ENCODE measurements at places on chromosomes 4 and X. TPM values are rescaled to one million over a fixed set of nuclear protein-coding genes. Genes with fewer than 3 reads are reported as not detected.

EDA gene
- total RNA-seq: 11.7 TPM

FRG2 gene
- total RNA-seq: not detected

GLRA3 gene
- total RNA-seq: under 0.01 TPM

PDZD11 gene
- 27.7 TPM for total RNA-seq

MND1 gene
- 4.4 TPM for total RNA-seq
